Gastroesophageal sphincter (tissue), 4 donors: ENCODE measurements at places on chromosomes 7 and 10.

DNA sequence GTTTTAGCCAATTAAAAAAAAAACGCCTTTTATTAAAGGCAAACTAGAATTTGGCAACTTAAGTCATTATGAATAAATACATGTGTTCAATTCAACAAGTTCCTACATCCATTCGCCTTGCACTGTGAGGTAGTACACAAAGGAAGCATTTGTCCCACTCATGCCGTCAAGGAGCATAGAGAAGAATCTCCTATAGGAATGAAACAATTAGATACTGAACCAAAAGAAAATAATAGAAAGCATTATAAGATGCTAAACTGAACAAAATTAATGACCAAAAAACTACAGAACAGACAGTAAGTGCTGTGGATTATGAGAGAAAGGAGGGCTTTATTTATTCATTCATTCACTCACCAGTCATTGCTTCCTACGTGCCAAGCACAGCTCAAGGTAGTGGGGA is 42.2 kb downstream of the SNX13 start:
- no peak for ATAC-seq

GRCh38 chr10:12465385-12466136 is 116.2 kb downstream of the CAMK1D start:
- ATAC-seq, result no peak

GRCh38 chr7:147012666-147013065 is 896.1 kb downstream of the CNTNAP2 start:
- no peak for ATAC-seq

GRCh38 chr7:102097601-102098161 is 189.0 kb upstream of the SH2B2 start:
- no peak for ATAC-seq

GRCh38 chr7:13189668-13190067 is 502.2 kb downstream of the ARL4A start:
- no peak for ATAC-seq

DNA sequence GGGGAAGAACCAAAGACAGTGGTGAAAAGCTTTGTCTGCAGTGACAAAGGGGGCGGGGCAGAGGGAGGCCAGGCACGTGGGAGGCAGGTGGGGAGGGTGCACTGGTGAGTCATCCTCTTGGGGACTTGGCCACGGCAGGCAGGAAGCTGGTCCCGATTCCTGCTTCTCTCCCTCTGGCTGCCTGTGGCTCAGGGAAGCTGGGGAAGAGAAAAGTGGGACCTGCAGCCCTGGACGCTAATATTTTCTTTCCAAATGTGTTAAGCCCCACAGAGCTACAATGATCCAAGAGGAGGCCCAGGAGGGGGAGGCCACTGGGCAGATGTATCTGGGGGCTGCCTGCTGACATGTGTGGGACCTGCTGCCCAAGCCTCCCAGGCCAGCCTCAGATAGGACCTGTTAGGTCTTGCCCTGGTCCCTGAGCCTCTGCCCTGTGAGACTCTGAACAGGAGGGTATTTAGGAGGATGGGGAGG is 231.8 kb downstream of the KCNMA1 start:
- ATAC-seq, result peak; percentile 86

DNA sequence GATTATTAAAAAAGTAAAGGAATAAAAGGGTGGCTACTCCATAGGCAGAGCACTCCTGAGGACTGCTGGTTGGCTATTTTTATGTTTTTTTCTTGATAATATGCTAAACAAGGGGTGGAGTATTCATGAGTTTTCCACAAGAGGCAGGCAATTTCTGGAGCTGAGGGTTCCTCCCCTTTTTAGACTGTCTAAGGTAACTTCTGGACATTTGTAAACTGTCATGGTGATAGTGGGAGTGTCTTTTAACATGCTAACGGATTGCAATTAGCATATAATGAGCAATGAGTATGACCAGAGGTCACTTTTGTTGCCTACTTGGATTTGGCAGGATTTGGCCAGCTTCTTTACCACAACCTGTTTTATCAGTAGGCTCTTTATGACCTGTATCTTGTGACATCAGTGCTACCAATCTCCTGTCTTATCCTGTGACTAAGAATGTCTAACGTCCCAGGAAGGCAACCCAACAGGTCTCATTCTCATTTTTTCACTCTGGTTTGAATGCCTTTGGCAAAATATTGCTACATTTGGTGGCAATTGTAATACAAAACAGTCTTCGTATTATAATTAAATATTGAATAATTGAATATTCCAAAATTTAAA is 587.8 kb upstream of the POM121L12 start:
- ATAC-seq, result no peak

GRCh38 chr7:81774551-81774950 is 4.7 kb upstream of the HGF start:
- ATAC-seq, result no peak

GRCh38 chr7:69832356-69832755 is 234.1 kb downstream of the AUTS2 start:
- ATAC-seq, result no peak

DNA sequence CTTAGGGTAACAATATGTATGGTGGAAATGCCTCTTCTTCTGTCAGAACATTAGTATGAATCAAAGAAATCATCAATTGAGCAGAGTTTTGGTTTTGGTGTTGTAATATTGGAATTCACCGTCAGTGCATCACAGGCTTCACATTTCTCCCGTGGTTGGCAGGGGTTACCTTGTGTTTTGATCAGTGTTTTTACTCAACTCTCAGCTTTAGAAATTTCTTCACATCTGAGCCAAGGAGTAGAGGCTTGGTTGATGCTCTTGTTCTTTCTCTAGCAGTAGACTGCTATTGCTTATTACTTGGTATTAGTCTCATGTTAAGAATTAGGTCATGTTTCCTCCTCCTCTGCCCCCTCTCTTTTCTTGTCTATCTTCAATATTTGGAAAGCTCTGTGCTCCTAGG is 188.8 kb upstream of the SMIM30 start:
- ATAC-seq, result no peak

- peak; percentile 85 for ATAC-seq
Observed at GRCh38 chr7:5248201-5248885, 34.4 kb upstream of the SLC29A4 start.

GRCh38 chr10:3647074-3647473 is 137.9 kb downstream of the KLF6 start:
- no peak for ATAC-seq

- ATAC-seq, result no peak
Observed at GRCh38 chr7:36881233-36881874, 157.1 kb upstream of the AOAH start.

- no peak for ATAC-seq
Observed at GRCh38 chr7:4960363-4960762, 1.4 kb upstream of the MMD2 start.

DNA sequence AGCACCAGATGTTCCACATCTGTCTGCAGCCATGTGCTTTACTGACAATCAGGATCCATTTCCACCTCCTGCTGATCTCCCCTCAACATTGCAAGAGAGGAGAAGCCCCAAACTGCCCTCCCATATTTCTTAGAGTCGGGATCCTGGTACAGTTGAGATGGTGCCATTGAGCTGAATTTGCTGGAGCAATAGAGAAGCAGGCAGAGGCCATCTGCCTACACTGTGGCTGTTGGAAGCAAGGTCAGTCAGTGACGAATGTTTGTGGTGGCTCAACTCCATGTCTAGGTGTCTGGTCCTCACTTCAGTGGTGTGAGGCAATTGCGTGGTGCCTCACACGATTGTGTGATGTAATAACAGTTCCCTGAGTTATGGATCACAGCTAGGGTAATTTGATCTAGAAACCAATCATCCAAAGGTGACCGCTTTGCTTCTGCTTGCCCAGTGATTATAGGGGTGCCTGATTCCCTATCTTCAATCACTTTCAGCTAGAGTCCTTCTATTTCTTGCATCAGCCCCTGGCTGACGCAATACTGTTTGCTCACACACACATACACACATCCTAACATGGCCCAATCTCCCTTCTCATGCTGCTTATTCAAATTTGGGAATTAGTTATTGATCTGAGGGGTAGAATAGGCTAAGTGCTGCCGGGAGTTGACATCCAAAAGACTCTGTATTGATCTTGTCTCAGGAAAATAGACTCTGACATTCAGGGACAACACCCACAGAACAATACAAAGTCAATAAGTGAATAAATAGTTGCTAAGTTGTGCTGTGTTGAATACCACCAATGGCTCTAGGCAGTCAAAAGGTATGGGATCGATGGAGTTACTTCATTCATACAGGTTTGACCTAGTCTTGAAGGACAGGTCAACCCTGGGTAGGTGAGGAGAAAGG is 46.1 kb upstream of the SLC35B4 start:
- ATAC-seq, result no peak

DNA sequence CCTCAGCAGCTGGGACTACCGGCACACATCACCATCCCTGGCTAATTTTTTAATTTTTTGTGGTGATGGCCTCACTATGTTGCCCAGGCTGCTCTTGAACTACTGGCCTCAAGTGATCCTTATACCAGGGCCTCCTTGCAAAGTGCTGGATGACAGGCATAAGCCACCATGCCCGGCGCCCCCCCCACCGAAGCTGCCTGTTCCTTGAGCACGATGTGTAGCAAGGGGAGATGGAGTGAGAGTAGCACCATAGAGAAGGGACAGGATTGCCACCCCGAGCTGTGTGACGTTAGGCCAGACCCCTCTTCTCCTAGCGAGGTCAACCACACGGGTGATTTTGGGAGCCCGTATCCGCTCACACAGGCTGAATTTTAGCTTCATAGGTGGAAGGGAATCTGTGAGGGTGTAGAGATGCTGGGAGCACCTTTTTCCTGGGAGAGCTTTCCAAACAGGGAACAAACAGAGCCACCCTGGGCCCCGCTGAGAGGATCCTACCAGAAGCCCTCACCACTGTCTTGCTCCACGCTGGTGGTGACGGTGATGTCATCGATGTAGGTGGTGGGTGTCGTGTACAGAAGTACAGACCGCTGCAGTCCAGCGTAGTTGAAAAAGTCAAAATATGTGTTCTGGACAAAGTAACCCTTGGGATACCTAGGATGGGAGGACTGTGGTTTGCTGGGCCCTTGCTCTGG is 3.0 kb downstream of the GUSB start:
- no peak for ATAC-seq

GRCh38 chr7:135448753-135449152 is 61.1 kb downstream of the CNOT4 start:
- no peak for ATAC-seq

DNA sequence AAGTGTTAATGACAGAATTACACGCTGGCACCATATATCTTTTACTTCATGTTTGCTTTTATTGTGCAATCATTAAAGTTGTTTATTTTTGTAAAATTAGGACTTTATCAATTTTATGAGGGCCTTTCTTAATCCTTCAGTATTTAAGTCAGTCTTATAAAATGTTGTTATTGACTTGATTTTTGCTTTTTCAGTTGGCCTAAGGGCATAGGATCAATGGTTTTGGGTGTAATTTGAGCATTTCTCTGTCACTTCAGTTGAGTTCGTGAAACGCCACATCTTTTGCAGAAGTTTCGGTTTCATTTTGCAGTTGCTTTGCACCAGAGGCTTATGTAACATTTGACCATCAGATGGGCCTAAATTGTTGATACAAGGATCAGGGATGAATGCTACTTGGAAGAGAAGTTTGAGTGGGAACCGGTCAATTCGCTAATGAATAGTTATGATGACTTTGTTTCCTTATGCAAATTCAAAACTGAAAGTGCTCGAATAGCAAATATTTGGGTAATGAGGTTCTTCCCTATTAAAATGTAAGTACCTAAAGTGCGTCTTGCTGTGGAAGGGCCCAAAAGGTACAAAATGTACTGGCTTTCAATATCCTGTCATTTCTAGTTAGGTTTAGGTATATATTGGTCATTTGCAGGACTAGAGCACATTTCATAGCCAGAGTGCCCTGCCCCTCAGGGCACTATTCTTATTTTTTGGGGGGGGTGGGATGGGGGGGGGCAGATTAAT is 340.9 kb downstream of the LRMDA start:
- no peak for ATAC-seq

GRCh38 chr7:68562323-68562899 is 1035.9 kb upstream of the AUTS2 start:
- no peak for ATAC-seq

- no peak for ATAC-seq
Observed at GRCh38 chr10:58757352-58758065, 244.8 kb downstream of the BICC1 start.

DNA sequence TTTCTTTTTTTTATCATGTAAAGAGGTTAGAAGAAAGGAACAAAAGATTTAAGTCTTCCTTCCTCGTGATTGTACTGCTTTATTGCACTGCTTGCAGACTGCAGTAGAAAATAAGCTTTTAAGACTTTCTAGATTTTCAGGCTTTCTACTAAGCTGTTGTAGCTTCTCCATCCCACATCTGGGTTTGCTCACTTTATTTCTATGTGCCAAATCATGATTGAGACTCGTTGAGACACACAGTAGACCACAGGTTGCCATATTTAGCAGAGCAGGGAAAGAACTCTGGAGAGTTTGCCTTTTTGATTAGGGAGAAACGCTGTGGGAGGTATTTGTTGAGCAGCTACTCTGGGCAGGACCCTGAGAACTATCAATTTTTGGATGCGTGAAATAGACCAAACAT is 89.2 kb upstream of the BTBD16 start:
- ATAC-seq, result no peak

GRCh38 chr7:26520483-26520882 is 228.8 kb downstream of the SNX10 start:
- no peak for ATAC-seq

DNA sequence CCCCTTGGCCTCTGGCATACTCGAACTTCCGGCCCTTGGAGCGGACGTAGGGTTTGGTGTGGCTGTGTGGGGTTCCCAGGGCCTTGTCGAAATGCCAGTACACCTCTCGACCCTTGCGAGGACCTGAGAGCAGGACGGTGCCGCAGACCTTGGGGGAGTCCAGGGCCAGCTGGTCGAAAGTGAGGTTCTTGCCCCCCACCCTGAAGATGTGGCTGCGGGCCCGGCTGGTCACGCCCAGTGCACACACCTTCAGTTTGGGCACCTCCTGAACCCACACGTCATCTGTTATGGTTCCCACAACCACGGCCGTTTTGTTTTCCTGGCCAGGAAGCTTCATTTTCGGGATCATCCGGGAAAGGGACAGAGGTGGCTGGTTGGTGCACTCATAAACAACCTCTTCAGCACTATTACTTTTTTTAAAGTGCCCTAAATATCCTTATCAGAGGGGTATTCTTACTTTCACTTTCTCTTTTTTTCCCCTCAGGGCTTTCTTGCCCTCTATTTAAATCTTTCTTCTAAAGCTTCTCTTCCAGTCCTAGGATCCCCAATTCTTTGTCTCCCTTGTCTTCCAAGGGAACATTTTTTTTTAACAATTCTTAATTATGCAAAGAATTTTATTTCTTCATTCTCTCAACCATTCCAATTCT is 44.9 kb upstream of the FAM3C start:
- peak; percentile 74 for ATAC-seq

GRCh38 chr10:58982470-58983239 is 193.8 kb upstream of the PHYHIPL start:
- ATAC-seq, result no peak

DNA sequence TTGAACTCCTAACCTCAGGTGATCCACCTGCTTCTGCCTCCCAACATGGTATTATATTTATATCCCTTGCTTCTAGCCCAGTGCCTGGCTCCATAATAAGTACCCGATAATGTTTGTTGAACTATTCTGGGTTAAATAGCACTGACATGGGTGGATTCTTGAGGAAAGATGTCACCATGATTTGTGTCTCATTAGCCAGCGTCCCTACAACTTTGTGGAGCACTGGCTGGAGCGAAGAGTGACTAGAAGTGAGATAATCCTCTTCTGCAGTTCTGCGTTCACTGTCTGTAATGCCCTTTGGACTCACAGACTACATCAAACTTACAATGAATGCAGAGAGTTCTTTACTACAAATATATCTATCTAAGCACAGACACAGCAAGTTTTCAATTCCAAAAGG is 16.9 kb upstream of the AKR1E2 start:
- ATAC-seq, result no peak

- ATAC-seq, result peak; percentile 81
Observed at GRCh38 chr10:42367532-42368230, 270.7 kb downstream of the ZNF33B start.

GRCh38 chr10:91460681-91461080 is 50.5 kb downstream of the HECTD2 start:
- no peak for ATAC-seq
